ENCODE measurements at places on chromosomes 7 and 10.
A peak's percentile ranks its signal among the peaks of the same experiment; 100 is the strongest.

- DNase-seq: no peak
Observed at GRCh38 chr7:69753981-69754380, 155.7 kb downstream of the AUTS2 start.

DNA sequence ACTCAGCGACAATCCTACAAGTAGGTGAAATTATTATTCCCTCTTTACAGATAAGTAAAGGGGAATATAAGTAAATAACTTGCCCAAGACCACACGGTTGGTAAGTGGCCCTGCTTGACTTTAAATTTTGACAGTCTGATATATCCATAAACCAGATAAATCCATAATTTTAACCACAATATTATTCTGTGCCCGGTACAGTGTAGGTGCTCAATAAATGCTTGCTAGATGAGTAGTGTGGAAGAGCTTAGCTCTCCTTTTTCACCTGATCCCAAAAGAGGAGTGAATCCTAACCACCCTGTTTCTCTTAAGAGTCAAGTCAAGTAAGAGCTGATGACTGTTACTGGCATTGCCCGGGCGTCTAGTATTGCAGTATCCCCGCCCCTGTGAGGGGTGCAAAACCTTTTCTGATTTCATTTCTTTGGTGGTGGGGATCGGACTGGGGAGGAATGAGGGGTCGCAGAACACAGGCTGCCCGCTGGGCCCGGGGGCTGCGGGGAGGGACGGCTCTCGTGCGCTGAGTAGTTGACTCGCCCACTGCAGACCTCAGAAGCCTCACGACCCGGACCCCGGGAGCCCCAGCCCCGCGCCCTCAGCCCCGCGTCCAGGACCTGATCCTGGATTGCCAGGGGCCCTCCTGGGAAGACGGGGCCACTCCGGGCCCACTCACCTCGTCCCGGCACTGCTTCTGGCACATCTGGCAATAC is 490 bp downstream of the KIN start:
- no peak for DNase-seq

DNA sequence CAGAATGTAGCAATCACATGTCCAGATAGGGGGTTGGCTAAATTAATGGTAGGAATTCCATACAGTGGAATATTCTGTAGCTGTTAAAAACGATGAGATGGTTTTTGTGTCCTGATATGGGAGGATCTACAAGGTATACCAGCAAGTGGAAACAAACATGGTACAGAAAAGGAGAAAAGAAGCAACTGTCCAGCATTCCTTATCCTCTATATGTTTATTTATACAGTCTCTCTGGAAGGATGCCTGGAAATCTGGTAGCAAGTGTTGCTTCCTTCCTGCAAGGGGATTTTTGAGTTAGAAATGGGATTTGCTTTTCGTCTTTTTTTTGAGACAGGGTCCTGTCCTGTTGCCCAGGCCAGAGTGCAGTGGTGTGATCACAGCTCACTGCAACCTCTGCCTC is 19.3 kb downstream of the IL15RA start:
- DNase-seq: no peak

DNA sequence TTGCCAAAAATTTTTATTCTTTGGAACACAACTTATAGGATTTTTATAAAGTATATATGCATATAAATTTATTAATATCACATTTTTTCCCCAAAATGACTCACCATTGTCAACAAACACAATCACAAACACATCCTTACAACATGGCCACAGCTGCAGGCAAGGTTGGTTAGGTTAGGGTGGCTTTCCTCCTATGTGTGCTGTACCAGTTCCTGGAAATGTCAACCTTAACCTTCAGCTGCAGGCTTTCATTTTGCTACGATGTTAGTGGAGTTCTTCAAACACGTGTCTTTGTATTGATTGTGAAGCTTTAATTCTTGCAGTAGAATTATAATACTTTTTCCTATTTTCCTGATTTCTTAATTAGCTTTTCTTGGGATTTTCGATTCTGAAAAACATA is 185.8 kb downstream of the PTEN start:
- no peak for DNase-seq

DNA sequence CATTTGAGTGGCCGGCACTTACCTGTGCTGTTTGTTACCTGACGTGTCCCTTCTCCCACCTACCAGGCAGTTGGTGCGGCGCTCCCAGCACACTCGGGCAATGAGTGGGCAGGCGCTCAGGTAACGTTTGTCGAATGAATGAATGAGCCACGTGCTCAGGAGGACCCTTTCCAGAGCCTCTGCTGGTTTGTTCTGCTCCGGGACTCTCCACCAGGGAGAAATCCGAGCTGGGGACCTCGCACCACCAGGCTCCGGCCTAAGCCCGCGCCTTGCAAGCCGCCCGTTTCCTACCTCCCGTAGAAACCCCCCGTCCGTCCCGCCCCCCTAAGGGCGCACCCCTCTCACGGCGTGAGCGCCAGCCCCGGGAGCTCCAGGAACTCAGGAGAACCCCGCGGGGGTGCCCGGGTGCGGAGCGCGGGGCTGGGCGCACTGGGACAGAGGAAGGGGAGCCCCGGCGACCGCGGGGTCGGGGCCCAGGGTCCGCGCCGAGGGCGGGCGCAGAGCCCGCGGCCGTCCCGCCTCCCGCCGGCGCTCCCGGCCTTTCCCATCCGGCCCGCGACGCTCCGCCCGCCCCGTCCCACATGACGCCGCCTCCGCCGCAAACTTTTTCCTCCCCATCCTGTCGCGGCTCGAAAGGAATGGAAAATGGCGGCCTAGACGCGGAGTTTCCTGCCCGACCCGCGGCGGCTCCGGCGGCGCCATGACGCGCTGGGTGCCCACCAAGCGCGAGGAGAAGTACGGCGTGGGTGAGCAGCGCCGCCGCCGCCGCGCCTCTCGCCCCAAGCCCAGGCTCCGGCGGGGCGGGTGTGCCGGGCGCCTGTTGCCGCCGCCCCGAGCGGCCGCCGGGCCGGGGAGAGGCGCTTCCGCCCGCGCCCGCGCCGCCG is at the start of gene DOCK1:
TSS of gene DOCK1 (plus strand) at position 611 of the 884 bp plus-strand sequence. CDS start at position 701, 90 bp downstream.
- DNase-seq: peak; percentile 67

- DNase-seq: peak; percentile 67
Observed at GRCh38 chr7:150898475-150899011, 46.2 kb downstream of the AOC1 start.

DNA sequence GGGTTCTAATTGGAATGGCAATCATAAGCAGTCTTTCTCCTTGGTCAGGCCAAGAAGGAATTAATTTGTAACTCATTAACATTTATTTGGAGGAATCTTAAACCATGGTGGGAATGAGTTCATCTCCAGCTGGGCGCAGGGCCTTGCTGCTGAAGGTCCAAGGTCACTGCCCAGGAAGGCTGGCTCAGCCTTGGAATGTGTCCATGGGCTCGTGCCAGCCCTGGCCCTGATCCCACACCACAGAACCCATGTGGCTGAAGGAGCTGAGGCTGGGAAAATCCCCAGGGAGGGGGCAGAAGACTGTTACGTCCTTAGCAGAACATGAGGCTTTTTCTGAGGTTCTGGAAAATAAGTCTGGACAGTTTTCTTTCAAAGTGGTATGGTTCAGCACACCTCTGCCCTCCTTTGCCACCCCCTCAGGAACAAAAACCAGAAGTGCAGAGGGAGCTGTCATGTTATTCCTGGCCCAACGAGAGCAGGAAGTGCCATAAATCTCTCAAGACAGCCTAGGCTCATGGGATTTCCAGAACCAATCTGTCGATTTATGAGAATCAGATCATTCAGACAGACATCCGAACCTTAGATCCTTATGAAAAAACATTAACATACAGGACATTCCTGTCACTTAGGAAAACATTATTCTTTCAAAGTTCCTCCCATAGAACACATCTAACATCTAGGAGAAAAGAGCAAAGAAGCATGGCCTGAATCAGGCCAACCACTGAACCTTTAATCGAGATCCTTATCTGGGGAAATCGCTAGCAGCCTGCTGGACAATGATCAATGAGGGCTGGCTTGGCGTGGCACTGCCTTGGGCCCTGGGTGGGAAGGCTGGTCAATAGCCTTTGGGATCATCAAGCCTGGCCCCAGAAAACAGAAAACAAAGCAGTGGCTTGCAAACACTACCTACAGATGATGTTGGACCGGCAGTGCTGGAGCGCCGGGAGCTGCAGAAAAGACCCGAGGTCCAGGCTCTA is 134.3 kb downstream of the TAX1BP1 start:
- DNase-seq: peak; percentile 66

GRCh38 chr7:70736715-70737460 is 395.1 kb upstream of the GALNT17 start:
- no peak for DNase-seq

DNA sequence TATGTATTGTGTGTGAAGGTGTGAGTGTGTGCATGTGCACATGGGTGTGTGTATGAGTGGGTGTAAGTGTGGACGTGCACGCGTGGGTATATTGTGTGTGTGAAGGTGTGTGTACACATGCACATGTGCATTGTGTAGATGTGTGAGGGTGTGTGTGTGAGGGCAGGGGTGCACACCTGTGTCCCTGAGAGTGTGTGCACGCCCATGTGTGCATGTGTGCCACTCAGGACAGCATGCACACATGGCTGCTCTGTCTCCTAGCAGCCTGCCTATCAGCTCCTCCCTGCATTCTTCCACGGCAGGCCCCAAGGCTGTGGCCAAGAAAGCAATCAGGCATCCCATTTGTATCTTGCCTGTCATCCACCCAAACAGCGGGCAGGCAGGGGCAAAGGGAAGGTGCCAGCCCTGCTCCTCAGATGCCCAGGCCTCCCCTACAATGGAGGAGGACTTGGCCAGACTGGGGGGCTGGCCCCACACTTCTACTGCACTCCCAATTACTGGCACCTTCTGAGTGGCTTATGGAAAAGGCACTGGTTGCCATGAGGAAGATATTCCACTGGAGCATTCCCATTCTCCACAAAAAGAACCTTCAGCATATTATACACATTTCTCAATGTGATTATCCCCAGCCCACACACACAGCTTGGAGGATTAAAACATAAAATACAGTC is 380.4 kb upstream of the ZMIZ1 start:
- no peak for DNase-seq

DNA sequence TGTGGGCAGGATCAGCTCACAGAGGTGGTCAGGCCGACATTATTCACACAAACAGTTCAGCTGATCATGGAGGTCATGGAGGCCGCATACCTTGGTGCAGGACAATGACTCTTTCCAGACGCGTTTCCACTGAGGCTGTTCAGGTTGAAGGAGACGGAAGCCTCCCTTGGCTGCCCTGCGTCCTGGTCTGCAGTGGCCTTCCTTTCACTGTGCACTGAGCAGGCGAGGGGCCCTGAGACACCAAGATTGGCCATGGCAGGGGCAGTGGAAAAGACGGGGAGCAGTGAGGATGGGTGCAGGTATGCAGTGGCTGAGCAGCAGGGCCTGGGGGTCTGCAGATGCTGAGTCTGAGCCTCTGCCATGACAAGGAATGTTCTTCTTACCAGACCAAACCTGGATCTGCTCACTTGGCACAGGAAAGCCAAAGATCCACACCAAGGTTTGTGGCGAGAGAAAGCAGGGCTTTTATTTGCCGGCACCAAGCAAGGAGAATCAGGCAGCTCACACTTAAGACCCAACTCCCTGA is 263.3 kb downstream of the GLRX3 start:
- DNase-seq: no peak

GRCh38 chr7:24817339-24817738 is 60.1 kb upstream of the GSDME start:
- DNase-seq: no peak

DNA sequence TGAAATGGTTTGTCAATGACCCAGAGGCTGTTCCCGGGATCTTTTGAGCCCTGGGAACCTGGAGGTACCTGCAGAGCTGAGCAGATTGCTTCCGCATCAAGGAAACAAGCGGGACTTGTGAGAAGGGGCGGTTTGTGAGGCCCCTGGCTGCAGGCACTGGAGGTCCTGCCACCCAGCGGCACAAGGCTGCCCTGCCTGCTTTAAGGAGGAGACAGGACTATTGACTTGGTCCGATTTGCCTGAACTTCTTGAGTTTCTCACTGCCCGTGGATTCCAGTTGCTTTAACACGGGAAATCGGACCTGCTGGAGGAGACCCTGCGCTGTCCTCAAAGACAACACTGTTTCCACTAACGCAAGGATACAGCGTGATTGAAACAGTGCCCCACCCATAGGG is 130.1 kb downstream of the DNAJB6 start:
- DNase-seq: no peak

GRCh38 chr10:124388476-124388822 is 30.3 kb downstream of the OAT start:
- no peak for DNase-seq

GRCh38 chr10:107418085-107418806 is 253.7 kb upstream of the SORCS1 start:
- DNase-seq: no peak

- no peak for DNase-seq
Observed at GRCh38 chr10:63409465-63410027, 56.2 kb downstream of the JMJD1C start.

DNA sequence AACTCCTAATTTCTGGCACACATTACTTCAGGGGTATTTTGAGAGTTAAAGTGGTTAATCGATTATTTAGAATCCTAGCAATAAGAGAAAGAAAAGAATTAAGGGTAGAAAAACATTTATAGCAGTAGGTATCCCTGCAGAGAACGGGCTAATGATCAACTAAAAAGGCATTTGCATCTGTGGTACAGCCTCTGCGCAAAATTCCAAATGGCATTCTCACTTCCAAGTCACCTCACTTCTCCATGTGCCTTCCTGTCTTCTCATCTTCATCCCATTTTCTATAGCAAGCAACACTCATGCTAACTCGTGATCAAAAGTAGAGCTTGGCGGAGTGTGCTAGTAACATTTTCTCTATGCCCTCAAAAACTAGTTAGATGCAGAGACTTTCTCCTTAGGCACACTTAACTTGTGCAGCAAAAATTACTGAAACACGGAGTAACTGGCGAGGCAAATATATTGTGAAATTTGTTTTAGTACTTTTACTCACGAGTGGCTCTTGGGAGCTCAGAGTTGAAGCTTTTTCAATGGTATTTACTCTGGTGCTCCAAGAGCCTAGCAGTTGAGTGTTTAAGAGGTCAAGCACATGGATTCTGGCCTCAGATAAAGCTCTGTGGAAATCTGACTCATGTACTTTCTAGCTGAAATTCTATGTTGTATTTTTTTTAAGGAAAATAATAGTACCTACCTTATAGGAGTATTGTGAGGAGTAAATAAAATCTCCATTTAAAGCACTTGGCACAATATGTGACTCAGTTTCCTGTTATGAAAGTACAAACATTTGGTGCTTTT is 65.1 kb downstream of the MET start:
- no peak for DNase-seq

DNA sequence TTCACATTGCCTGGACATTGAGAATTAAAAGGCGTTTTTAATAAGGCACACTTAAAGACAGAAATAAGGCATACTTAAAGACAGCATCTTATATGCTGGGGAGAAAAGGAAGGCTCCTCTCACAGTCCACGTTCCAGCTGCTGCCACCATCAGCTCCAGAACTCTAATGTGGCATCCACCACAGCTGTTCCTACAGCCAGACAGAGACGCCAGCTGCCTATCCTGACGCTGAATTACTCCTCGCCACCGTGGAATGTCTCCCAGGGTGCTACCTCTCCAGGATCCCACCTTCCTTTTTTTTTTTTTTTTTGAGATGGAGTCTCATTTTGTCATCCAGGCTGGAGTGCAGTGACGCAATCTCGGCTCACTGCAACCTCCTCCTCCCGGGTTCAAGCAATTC is 30.8 kb downstream of the SLC37A3 start:
- no peak for DNase-seq

- DNase-seq: no peak
Observed at GRCh38 chr10:15182540-15183207, 14.2 kb upstream of the NMT2 start.

GRCh38 chr7:1459920-1460820 is 900 bp upstream of the MICALL2 start:
- peak; percentile 56 for DNase-seq
